Spinal cord (tissue), 10 donors: ENCODE measurements at places on chromosomes 11 and 22. TPM values are rescaled to one million over a fixed set of nuclear protein-coding genes. Genes with fewer than 3 reads are reported as not detected.

JAML gene
- 0.52 TPM for polyA plus RNA-seq

CRYBB3 gene
- polyA plus RNA-seq: 0.60 TPM

DEUP1 gene
- 0.43 TPM for polyA plus RNA-seq

OR52I1 gene
- polyA plus RNA-seq: 0.08 TPM

CELSR1 gene
- 7.6 TPM for polyA plus RNA-seq

TEX12 gene
- polyA plus RNA-seq: not detected

ESAM gene
- polyA plus RNA-seq: 43.1 TPM

MMP12 gene
- not detected for polyA plus RNA-seq

SIAE gene
- 29.9 TPM for polyA plus RNA-seq
